ENCODE measurements at places on chromosomes 11 and 22.
A peak's percentile ranks its signal among the peaks of the same experiment; 100 is the strongest.

- no peak for DNase-seq
These were observed 23.7 kb downstream of the TANGO2 start for GRCh38 chr22:20044495-20045151.

DNA sequence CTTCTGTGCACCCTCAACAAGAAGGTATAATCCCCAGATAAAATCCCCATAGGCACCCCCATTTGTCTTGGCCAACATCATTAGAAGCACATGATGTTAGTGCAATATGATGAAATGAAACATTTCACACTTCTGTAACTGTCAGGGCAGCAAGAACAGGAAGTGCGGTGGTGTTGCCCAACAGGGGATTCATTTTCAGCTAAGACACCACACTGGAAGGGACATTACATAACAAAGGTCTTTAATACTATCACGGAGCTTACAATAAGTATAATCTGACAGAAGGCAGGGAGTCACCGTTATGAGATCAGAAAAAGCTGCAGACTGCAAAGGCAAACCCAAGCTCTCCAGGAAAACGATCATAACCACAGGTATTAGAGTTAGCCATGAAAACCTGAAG, 2.0 kb downstream of the OR52W1 start:
- peak; percentile 56 for DNase-seq

GRCh38 chr11:132042296-132042695, 671.9 kb downstream of the NTM start:
- no peak for DNase-seq

GRCh38 chr11:97289823-97290222, 900.0 kb downstream of the JRKL start:
- no peak for DNase-seq

DNA sequence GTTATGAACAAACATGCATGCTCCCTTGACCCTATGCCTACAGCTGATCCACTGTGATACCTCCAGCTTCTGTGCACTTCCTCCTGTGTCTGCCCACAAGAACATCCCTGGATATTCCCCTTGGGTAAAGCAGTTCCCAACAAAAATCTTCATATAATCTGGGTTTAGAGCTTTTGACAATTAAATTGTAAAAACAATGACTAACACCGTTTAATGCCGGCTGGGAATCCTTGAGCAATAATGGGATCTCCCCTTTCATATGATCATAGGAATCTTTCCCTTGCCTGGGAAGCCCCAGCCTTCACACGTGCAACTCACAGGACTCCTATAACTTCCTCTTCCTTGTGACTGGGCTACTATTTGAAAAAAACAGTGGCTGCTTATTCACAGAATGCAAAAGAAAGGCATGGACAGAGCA, 6.3 kb upstream of the ZC3H12C start:
- no peak for DNase-seq

DNA sequence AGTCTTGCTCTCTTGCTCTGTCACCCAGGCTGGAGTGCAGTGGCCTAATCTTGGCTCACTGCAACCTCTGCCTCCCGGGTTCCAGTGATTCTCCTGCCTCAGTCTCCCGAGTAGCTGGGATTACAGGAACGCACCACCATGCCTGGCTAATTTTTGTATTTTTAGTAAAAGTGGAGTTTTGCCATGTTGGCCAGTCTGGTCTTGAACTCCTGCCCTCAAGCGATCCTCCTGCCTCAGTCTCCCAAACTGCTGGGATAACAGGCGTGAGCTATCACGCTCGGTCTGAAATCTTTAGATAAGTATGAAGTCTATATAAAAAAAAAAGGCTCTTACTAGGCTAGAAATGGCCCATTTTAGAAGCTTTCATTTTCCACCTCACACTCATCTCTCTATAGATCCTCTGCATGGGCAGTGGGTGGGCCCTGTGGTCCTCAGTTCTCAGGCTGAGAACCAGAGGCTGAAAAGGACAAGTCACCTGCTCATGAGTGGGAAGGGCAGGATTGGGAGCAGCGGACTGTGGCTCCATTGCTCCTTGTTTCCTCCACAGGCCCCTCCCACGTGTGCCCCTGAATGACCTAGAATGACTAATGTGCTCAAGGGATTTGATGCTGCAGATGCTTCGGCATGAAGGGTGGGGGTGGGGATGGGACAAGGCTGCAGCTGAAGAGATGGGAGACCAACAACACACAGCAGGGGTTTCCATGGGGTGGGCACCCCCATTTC, 19.8 kb upstream of the PRAME start:
- DNase-seq, result no peak

DNA sequence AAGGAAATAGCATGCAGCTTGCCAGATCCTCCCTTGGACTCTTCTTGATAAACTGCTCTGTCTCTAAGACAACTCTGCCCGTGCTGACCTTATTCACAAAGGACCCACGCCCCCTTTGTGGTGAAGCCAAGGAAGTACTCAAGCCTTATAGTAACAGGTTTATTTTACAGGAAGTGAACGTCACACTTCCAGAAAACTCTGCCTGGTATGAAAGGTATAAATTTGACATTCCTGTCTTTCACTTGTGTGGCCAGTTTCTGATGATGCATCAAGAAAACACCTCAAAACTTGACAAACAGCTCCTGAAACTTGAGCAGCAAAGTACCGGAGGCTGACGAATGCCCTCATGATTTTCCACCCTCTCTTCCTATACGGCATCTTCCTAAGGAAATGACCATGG, 12.5 kb upstream of the PELI3 start:
- no peak for DNase-seq

GRCh38 chr11:133918608-133919260, 38.0 kb downstream of the IGSF9B start:
- no peak for DNase-seq

DNA sequence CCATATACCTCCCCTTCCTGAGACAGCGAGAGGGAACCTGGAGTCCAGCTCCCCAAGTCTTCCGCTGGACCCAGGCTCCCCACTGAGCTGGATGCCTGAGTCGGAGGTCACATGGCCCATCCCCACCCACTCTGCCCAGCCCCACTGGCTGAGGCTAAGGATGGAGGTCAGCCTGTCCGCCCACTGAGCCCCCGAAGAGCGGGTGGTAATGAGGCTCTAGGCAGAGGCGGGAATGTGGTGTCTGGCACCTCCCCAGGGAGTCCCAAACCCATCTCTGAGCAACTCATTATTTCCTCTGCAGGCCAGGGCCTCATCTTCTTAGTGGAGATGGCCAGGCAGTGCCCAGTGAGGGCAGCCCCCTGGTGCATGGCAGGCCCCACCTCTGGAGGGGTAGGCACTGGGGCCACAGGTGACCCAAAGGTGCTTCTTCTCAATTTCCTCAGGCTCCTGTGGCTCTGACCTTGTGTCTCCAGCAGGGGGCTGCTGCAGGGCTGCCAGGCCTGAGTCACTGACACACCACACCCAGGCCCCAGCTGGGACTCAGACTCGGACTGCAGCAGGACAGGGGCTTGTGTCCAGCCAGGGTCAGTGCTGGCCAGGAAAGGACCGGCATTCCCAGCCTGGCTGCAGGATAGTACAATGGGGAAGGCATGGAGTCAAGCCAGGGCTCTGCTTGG, 10.2 kb upstream of the PDE2A start:
- peak; percentile 69 for DNase-seq

GRCh38 chr11:128042290-128042751, 545.0 kb downstream of the ETS1 start:
- DNase-seq, result no peak
